ENCODE measurements at places on chromosomes 16 and 17.

DNA sequence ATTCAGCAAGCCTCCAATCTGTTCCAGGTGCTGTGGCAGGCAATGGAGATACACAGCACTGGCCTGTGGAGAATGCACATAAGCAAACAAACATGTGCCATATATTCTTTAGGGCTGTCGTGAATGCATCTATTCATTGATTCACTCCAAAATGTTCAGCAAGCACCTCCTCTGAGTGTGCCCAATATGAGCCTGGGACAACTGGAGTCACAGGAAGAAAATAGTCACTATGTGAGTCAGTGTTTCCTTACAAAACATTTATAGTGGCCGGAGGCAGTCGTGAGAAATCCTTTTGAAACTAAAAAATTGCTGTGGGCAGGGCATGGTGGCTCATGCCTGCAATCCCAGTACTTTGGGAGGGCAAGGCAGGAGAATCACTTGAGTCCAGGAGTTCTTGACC lies 310.1 kb downstream of the CA10 start:
- DNase-seq: no peak

GRCh38 chr17:67290711-67291291 lies 45.8 kb upstream of the HELZ start:
- DNase-seq: no peak

GRCh38 chr17:45783593-45784292 lies 377 bp upstream of the CRHR1 start:
- DNase-seq: peak; percentile 57

- DNase-seq: no peak
Measured at GRCh38 chr17:69872675-69873262, 202.3 kb upstream of the KCNJ16 start.

GRCh38 chr16:84929421-84930297 lies 81.7 kb downstream of the ZDHHC7 start:
- DNase-seq: no peak

DNA sequence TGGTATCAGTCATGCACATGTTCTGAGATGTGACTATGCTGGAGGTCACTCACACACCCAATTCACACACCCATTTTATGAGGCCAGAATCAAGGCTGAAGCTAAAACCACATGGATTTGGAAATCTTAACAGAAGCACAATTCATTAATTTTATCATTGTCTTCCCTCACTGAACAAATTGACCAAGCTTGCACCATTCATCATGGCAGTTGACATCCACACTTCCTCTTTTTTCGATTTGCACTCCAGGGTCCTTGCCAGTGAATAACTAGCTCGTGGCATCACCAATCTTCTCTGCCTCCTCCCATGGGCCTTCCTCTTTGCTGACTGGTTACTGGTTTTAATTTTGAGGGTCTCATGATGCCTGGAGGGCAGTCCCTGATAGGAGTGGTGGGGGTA lies 123.0 kb upstream of the ASIC2 start:
- DNase-seq: no peak

GRCh38 chr16:78961464-78961863 lies 639.1 kb downstream of the MAF start:
- no peak for DNase-seq

DNA sequence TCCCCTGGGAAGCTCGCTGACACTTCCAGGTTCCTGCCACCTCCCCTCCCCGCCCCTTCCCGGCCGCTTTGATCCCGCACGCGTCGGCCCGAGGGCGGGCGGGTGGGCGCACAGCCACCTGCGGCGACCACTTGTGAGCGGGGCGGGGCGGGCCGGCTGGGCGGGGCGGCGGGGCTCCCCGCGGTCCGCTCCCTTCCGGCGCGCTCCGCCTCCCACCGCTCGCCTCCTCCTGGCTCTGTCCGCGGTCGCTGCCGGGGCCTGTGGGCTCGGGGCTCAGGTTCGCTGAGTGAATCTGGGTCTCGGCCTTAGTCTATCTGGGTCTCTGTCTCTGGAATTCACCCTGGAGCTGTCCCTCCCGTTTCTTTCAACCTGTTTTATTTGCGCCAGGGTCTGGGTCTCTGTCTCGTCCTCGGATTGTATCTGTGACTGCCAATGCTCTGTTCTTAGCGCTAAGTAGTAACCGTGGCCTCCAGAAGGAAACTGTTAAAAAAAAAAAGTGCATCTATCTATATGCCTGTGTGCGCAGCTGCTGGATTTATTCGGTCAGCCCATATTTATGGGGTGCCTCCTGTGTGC lies 2.7 kb upstream of the HES7 start:
- no peak for DNase-seq

- DNase-seq: peak; percentile 90
Measured at GRCh38 chr17:77444984-77445759, 304.4 kb downstream of the SEC14L1 start.

DNA sequence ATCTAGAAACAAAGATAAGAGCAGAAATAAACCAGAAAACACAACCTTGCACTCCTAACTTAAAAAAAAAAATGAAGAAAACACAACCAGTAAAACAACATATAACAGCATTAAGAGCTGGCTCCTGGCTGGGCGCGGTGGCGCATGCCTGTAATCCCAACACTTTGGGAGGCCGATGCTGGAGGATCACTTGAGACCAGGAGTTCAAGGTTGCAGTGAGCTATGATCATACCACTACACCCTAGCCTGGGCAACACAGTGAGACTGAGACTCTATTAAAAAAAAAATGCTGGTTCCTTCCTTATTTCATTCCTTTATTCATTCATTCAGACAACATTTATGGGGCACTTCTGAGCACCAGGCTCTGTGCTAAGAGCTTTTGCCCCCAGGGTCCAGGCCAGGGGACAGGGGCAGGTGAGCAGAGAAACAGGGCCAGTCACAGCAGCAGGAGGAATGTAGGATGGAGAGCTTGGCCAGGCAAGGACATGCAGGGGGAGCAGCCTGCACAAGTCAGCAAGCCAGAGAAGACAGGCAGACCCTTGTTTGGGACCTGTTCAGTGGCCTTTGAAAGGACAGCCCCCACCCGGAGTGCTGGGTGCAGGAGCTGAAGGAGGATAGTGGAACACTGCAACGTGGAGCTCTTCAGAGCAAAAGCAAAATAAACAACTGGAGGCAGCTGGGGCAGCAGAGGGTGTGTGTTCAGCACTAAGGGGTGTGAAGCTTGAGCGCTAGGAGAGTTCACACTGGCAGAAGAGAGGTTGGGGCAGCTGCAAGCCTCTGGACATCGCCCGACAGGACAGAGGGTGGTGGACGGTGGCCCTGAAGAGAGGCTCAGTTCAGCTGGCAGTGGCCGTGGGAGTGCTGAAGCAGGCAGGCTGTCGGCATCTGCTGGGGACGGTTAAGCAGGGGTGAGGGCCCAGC lies 2.6 kb downstream of the STH start:
- no peak for DNase-seq

DNA sequence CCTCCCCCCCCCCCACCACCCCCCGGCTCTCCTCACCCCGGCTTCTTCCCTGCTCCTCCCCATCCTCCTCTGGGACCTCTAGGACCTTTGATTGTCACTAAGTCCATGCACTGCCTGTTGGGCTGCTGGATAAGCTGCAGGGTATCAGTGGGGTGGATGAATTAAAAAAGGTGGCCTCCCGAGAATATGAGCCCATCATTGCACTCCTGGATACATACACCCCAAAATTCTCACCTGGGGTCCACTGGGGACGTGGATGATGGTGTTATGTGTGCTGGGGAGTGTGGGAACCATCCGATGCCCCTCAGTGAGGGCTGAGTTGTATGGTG lies 88.8 kb downstream of the IRF8 start:
- no peak for DNase-seq

DNA sequence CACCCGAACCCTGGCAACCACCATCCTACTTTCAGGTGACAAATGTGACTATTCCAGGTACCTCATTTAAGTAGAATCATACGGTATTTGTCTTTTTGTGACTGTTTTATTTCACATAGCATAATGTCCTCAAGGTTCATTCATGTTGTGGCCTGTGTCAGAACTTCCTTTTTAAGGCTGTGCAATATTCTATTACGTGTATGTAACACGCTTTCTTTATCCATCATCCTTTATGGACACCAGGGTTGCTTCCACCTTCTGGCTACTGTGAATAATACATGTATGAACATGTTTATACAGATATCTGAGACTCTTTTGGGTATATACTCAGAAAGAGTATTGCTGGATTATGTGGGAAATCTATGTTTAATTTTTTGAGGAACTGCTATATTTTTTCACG lies 28.7 kb upstream of the RSL1D1 start:
- DNase-seq: no peak

DNA sequence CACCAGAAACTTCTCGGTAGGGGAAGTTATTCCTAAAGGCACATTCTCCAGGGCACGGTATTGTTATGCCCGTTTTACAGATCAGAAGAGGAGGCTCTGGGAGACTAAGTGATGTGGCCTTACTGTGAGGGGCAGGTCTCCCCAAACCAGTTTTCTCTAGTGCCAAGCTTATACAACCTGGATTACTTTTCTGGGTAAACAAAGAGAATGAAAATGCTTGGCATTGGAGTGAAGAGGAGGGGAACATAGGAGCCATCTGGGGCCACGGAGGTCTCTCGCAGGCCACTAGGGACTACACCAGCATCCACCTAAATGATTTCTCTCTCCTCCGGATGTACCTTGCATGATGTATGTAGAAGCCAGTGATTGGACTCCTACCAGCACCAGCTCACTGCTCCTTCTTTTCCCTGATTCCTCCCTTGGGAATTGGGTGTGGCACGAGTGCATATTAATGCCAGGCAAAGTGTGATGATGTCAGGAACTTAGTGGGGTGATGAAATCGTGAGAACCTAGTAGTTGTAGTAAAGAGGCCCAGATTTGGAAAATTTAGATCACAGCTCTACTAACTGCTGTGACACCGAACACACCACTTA lies 674 bp downstream of the TOM1L1 start:
- DNase-seq: peak; percentile 26

DNA sequence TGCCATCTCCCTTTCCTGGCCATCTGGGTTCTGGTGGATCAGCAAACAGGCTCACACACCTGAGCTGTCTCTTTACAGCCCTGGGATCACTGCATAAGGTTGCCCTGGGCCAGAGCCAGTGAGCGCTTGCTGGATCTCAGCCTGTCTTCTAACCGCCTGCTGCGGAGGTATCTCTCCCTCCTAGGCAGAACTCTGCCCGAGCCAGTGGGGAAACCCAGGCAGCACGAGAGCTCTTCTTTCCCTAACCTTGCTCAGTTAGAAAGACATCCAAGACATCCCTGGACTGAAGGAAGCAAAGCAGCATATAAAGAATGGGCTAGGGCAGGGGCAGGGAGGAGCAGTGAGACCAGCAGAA lies 6.4 kb downstream of the HAS3 start:
- no peak for DNase-seq

DNA sequence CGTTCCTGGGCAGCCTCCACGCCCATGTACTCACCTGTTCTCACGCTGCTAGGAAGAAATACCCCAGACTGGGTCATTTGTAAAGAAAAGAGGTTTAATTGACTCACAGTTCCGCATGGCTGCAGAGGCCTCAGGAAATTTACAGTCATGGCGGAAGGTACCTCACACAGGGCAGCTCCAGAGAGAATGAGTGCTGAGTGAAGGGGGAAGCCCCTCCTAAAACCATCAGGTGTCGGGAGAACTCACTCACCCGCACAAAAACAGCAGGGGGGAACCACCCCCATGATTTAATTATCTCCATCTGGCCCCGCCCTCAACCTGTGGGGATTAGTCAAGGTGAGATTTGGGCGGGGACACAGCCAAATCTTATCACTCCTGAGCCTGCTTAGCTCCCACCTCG lies 18.2 kb downstream of the RAB40C start:
- DNase-seq: no peak

- no peak for DNase-seq
Measured at GRCh38 chr16:66007717-66008116, 358.8 kb upstream of the CDH5 start.

GRCh38 chr16:89395150-89396142 lies 94.9 kb downstream of the ANKRD11 start:
- DNase-seq: peak; percentile 54

DNA sequence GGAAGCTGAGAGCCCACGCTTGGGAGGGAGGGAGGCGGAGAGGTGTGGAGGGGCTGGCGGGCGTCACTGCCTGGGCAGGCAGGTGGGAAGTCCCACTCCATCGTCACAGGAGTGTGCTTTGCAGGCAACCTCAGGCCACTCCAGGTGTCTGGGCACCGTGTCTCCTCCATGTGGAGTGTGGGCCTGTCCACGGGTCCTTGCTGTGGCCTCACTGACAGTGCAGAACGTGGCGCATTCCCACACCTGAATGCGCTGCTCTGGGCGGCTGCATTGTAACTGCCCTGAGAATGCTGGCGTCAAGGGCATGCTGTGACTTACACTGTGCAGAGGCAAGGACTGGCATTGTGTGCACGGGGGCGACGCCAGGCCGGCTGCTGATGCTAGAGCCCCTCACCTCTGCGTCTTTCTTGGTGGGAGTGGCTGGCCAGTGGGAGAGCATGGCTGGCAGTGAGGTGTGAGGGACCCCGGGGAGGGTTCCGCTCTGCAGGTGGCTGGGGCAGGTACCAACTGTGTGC lies 66.4 kb downstream of the BANP start:
- DNase-seq: no peak

- DNase-seq: no peak
Measured at GRCh38 chr16:58938811-58939210, 204.7 kb upstream of the GOT2 start.

DNA sequence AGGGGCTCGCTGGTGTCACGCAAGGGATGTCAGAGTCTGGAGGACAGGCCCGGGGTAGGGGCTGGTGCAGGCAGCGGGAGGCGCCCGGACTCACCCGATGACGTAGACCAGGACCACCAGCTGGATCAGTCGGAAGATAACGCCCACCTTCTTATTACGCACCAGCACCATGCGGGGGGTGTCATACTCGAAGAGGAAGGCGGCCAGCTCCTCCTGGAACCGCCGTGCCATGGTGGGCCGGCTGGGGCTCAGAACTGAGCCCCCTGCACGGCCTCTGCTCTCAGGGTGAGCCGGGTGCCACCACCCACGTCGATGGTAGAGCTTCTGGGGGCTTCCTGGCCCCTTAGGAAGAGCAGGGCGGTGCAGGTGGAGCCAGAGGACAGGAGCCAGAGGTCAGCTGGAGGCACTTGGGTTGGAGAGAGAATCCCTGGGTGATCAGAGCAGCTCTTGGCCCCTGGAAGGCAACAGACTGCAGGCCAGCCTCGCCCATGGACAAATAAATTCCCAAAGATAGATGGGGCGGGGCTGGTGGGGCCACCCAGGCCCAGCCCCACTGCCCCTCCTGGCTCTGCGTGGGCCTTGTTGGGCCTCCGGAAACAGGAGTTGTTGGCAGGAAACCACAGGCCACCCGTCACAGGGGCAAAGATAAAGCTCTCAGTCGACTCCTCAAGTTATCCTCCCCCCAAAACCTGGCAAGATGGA lies at the start of gene P2RX1:
TSS of gene P2RX1 (minus strand) at position 471 of the 702 bp plus-strand sequence. CDS start at position 231, 240 bp downstream.
- no peak for DNase-seq

DNA sequence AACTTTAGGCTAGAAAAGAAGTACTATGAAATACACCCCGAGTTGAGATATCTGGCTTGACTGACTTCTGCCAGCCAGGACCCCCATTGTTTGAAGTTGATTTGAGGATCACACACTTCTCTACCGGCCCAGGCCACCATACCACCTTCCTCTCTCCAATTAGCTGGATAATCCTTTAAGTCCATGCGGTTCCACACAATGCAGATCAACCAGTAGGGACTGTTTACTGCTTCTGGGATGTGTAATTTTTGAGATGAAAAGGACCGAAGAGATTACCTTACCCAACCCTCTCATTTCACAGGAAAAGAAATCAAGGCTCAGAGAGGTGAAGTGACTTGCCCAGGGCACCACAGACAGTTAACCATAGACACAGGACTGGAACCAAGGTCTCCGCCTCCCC lies 20.5 kb downstream of the ERN1 start:
- no peak for DNase-seq

- DNase-seq: no peak
Measured at GRCh38 chr17:61904094-61904710, 23.6 kb downstream of the INTS2 start.

Measured in NCI-H1694 (cell line).